ENCODE measurements at places on chromosomes 6 and 20. TPM values are rescaled to one million over a fixed set of nuclear protein-coding genes. Genes with fewer than 3 reads are reported as not detected.

DNA sequence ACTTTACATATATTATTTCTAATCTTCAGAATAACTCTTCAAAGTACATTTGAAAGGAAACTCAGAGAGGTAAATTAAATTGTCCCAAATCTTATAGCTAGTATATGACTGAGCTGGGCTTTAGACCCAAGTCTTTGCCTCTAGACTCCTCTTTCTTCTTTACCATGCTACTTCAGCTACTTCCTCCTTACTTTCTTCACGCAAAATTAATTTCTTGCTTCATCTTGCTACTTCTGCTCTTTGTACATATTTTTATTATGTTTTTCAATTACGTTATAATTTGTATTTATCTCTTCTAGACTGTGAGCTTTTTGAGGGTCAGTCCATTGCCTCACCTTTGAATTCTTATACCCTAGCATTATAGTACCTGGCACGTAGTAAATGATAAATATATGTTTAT is 5.3 kb downstream of the TMEM170B start:
- peaks cover 12% of the 10 kb centered on the region for H3K4me1 ChIP-seq

- no peaks in the 10 kb centered on the region for H3K36me3 ChIP-seq
- H3K4me3 ChIP-seq, result no peak overlapping the region
- H3K4me1 ChIP-seq, result no peaks in the 10 kb centered on the region
- DNase-seq, result no peak
- no peaks in the 10 kb centered on the region for H3K27me3 ChIP-seq
Measured at GRCh38 chr20:11304795-11305194, 612.9 kb upstream of the BTBD3 start.

DNA sequence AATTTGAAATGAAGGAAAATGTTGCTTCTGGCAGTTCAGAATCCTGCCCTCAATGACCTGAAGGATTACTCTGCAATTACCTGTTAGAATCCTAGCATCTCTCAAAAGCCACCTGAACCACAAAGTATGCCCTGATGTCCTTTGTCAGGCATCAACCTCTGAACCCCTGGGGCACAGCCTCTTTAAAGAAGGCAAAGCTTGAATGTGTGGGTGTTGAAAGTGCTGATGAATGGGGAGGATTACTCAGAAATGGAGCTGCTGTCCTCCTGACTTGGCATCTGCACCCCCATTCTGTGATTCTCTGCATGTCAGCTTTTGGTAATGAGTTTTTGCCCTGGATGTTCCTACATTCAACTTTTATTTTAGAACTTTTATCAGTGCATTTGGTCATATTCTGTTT is 179.2 kb downstream of the PKHD1 start:
- no peak overlapping the region for H3K4me3 ChIP-seq
- H3K27me3 ChIP-seq, result no peaks in the 10 kb centered on the region
- H3K36me3 ChIP-seq, result no peaks in the 10 kb centered on the region
- no peak for DNase-seq
- H3K27ac ChIP-seq, result no peak overlapping the region

GRCh38 chr6:158460602-158461169 is 99.2 kb upstream of the TMEM181 start:
- H3K27me3 ChIP-seq, result no peaks in the 10 kb centered on the region
- no peak overlapping the region for H3K27ac ChIP-seq
- H3K36me3 ChIP-seq, result no peaks in the 10 kb centered on the region
- H3K4me3 ChIP-seq, result no peak overlapping the region
- H3K4me1 ChIP-seq, result no peaks in the 10 kb centered on the region
- no peak for DNase-seq

DNA sequence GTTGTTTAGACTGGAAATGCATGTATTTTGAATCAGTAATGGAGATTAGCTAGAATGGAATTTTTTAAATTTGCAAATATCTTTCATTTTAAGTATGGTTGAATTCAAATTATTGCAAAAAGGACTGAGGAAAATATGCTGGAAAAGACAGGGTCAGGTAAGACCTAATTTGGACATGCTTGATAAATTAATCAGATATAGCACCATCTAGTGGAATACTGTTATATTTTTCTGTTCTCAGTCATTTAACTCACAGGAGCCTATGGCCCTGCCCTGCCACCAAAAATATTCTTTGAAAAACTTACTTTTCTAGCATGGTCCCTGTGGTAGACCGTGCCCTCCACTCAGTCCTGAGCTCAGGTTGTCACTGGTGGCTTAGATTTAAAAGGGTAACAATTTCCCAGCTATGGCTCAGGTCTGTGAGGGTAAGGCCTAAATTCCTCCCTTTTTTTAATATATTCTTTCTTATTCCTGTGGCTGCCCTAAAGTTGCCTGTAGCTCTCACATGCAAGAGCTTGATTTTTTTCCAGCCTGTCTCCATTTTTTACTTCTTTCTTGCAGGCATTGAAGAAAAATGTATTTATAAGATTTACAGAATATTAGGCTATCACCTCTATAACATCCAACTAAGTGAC is 25.3 kb upstream of the KIAA1586 start:
- no peak overlapping the region for H3K27ac ChIP-seq
- no peaks in the 10 kb centered on the region for H3K4me1 ChIP-seq

- H3K4me1 ChIP-seq, result peaks cover 12% of the 10 kb centered on the region
- H3K27me3 ChIP-seq, result peaks cover 10% of the 10 kb centered on the region
- H3K27ac ChIP-seq, result no peak overlapping the region
- no peaks in the 10 kb centered on the region for H3K36me3 ChIP-seq
Measured at GRCh38 chr6:19692506-19693298, 144.5 kb upstream of the ID4 start.

- H3K27ac ChIP-seq, result no peak overlapping the region
- DNase-seq, result no peak
- no peak overlapping the region for H3K4me3 ChIP-seq
- no peaks in the 10 kb centered on the region for H3K36me3 ChIP-seq
- no peaks in the 10 kb centered on the region for H3K27me3 ChIP-seq
Measured at GRCh38 chr6:112581015-112581414, 233.9 kb downstream of the RFPL4B start.

GRCh38 chr20:10682939-10683338 is 9.1 kb upstream of the JAG1 start:
- no peak overlapping the region for H3K4me3 ChIP-seq
- H3K27ac ChIP-seq, result no peak overlapping the region
- no peaks in the 10 kb centered on the region for H3K27me3 ChIP-seq
- no peaks in the 10 kb centered on the region for H3K4me1 ChIP-seq
- no peak for DNase-seq
- H3K36me3 ChIP-seq, result no peaks in the 10 kb centered on the region

- H3K4me1 ChIP-seq, result peaks cover 15% of the 10 kb centered on the region
- peak overlapping the region; percentile 97 for H3K27ac ChIP-seq
- peak overlapping the region; percentile 78 for H3K4me3 ChIP-seq
- H3K36me3 ChIP-seq, result no peaks in the 10 kb centered on the region
- DNase-seq, result peak; percentile 76
Measured at GRCh38 chr6:17393892-17394631, 667 bp downstream of the CAP2 start.

DNA sequence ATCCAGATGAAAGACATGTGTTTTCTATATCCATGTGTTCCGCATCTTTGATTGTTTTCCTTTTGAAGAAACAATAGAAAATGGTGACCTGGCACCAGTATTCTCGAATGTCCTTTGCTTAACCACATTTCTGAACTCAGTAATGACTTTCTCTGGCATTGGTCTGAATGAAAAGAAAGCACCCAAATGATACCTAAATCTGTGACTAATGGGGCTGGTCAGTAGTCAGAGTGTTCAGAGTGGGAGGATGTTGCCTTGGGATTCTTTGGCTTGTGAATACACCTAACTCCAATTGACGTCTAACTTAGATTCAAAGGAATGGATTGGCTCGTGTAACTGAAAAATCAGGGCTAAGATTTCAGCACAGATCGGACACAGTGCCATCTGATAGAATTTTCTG is 27.1 kb downstream of the PARD6B start:
- no peaks in the 10 kb centered on the region for H3K36me3 ChIP-seq
- H3K4me3 ChIP-seq, result no peak overlapping the region
- H3K27me3 ChIP-seq, result no peaks in the 10 kb centered on the region
- DNase-seq, result no peak

GRCh38 chr6:168372889-168373288 is 53.3 kb upstream of the DACT2 start:
- H3K27me3 ChIP-seq, result no peaks in the 10 kb centered on the region
- DNase-seq, result peak; percentile 21
- H3K27ac ChIP-seq, result no peak overlapping the region
- no peak overlapping the region for H3K4me3 ChIP-seq
- H3K36me3 ChIP-seq, result no peaks in the 10 kb centered on the region
- H3K4me1 ChIP-seq, result peaks cover 19% of the 10 kb centered on the region

GRCh38 chr6:128554302-128554701 is 33.9 kb upstream of the PTPRK start:
- H3K36me3 ChIP-seq, result no peaks in the 10 kb centered on the region
- no peaks in the 10 kb centered on the region for H3K27me3 ChIP-seq
- H3K27ac ChIP-seq, result no peak overlapping the region
- H3K4me1 ChIP-seq, result no peaks in the 10 kb centered on the region
- no peak overlapping the region for H3K4me3 ChIP-seq
- no peak for DNase-seq

- no peaks in the 10 kb centered on the region for H3K36me3 ChIP-seq
- H3K27me3 ChIP-seq, result no peaks in the 10 kb centered on the region
- H3K27ac ChIP-seq, result no peak overlapping the region
- DNase-seq, result no peak
- no peak overlapping the region for H3K4me3 ChIP-seq
Measured at GRCh38 chr6:134875367-134875766, 74.5 kb downstream of the ALDH8A1 start.

DNA sequence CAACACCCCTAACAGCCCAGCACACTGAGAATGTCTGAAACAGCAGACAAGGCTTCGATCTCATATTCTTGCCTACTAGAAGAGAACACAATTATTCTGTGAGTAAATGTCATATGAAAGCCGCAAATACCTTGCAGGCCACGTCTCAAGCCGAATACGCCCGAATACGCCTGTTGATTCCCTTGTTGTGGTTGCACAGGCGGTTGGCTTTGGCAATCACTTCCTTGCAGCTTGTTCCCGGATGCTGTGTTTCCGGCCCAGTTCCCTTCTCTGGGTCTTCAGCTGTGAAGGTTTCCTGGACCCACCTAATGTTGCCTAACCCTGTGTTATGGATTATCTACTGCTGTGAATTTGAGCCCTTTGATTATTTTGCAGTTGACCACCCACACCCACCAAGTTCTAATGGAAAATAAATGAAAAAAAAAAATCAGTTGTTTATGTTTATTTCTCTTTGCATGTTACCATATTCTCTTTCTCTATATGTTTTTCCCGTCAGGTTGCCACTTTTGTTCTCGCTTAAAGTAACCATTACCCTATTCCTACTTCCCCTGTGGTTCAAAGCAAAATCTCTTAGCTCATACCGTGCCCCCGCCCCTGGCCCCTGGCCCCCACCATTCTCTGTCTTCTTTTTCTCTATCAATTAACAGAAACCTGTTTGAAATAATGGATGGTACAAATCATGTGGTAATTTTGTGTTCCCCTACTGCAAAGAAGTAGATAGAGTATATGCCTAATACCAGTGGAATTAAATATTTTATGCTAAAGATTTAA is 172.4 kb downstream of the ADGB start:
- no peaks in the 10 kb centered on the region for H3K27me3 ChIP-seq
- DNase-seq, result peak; percentile 83

DNA sequence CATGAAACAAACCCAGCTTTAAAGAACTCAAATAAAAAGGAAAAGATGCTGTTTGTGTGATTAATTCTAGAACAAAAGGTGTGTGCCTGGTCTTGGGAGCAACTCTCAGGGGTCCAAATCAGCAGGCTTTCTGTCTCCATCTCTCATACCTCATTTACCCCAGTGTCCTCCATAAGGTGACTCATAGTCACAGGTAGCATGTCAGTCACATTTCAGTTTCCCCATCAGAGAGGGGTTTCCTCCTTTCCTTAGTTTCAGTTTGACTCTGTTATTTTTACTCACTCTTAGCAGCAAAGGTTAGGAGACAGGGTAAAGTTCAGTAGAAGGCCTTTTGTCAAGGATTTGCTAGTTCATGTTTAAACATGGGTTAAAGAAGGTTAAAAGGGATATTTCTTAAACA is 46.2 kb downstream of the OGFRL1 start:
- no peaks in the 10 kb centered on the region for H3K36me3 ChIP-seq
- no peaks in the 10 kb centered on the region for H3K27me3 ChIP-seq
- no peaks in the 10 kb centered on the region for H3K4me1 ChIP-seq
- DNase-seq, result no peak
- H3K27ac ChIP-seq, result no peak overlapping the region

DNA sequence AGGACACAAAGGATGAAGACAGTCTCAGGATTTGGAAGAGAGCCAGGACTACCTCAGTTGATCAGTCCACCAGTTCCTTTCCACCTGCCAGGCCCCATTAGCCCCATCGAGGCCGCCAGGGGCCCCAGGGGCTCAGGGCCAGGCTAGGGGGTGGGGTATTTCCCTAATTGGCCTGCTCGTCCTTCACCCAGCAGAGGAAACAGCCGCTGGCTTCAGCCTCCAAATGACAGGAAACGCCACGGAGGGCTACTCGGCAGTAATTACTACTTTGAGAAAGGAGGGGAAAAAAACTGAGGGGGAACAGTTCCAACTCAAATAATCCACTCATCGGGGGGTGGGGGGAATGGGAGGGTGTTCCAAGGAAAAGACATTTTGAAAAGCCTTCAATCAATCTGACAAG is 42.7 kb downstream of the MAFB start:
- no peak overlapping the region for H3K27ac ChIP-seq
- no peak for DNase-seq
- H3K4me3 ChIP-seq, result no peak overlapping the region
- H3K36me3 ChIP-seq, result no peaks in the 10 kb centered on the region
- no peaks in the 10 kb centered on the region for H3K4me1 ChIP-seq

- H3K36me3 ChIP-seq, result no peaks in the 10 kb centered on the region
- H3K4me1 ChIP-seq, result peaks cover 6% of the 10 kb centered on the region
- no peak for DNase-seq
- H3K27ac ChIP-seq, result no peak overlapping the region
- H3K27me3 ChIP-seq, result no peaks in the 10 kb centered on the region
- no peak overlapping the region for H3K4me3 ChIP-seq
Measured at GRCh38 chr6:13846841-13847240, 32.5 kb upstream of the MCUR1 start.

GRCh38 chr6:149013586-149014344 is 266.9 kb downstream of the UST start:
- H3K4me3 ChIP-seq, result no peak overlapping the region
- H3K27me3 ChIP-seq, result no peaks in the 10 kb centered on the region
- peaks cover under 1% of the 10 kb centered on the region for H3K36me3 ChIP-seq
- no peak for DNase-seq
- H3K27ac ChIP-seq, result no peak overlapping the region

- peak overlapping the region; percentile 90 for H3K27ac ChIP-seq
- H3K27me3 ChIP-seq, result no peaks in the 10 kb centered on the region
- H3K4me3 ChIP-seq, result no peak overlapping the region
- H3K4me1 ChIP-seq, result no peaks in the 10 kb centered on the region
- DNase-seq, result peak; percentile 96
- H3K36me3 ChIP-seq, result no peaks in the 10 kb centered on the region
Measured at GRCh38 chr20:49395183-49395582, 87.3 kb downstream of the KCNB1 start.

SIRPB1 gene
- total RNA-seq, result 1.1 TPM

ULBP2 gene
- not detected for total RNA-seq

TBXT gene
- total RNA-seq, result not detected

CST9 gene
- total RNA-seq, result not detected

AHI1 gene
- 29.7 TPM for total RNA-seq

MEI4 gene
- total RNA-seq, result not detected

DEFB124 gene
- not detected for total RNA-seq

MED23 gene
- 29.6 TPM for total RNA-seq

AIF1 gene
- 59.6 TPM for total RNA-seq

ZNF391 gene
- total RNA-seq, result 14.1 TPM

OR2J3 gene
- not detected for total RNA-seq

GTSF1L gene
- not detected for total RNA-seq

GPR6 gene
- total RNA-seq, result not detected

Measured in sigmoid colon (tissue), 7 donors.